ENCODE measurements at places on chromosomes 7 and 10.

DNA sequence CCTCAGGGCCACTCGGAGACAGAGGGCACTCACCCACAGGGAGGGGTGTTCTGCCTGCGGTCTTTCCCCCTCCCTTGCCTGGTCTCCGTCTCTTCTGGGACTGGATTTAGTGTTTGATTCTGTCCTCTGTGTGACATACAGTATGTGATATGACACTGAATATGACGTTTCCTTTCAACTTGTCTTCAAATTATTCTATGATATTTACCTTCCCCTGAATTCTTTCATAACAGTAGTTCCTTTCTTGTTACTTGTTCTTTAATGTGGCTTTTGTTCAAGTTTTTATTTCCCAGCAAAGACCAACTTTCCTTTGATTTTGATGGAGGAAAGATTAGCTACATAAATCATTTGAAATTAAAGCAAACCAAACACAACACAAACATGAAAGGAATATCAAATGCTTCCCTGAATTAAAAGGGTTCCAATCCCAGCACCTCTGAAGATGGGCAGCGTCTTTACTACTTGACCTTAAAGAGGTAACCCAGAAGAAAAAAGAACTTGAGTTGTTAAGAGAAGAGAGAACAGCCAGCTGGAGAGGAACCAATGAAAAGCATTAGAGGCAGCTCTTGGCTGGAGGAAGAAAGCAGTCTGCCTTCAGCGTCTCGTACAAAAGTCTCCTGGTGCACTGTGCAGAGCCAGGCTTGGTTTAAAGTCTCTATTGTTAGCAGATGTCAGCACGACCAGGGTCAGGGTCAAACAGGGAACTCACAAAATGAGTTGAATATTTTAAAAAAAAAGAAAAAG, 18.3 kb upstream of the RHEB start:
- no peak for DNase-seq

- DNase-seq: no peak
Observed at GRCh38 chr10:58791137-58791536, 278.5 kb downstream of the BICC1 start.

GRCh38 chr10:24415455-24416125, 206.7 kb downstream of the KIAA1217 start:
- DNase-seq: peak; percentile 72

DNA sequence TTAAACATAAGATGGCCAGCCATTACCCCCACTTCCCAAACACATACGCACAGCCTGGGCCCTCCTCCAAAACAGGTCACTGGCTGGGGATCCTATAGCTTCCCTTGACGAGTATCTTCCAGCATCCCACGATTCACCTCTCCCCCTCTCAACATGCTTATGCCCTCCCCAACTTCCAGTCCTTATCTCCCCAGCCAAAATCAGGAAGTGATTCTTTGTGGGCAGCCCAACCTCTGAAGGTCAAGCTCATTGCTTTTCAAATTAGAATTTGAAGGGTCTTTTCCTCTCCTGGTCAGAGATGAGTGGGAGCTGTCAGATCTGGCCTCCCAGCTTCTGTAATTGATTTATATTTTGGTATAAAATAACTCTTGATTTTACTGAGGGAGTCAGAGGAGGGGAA, 133.6 kb downstream of the ATXN7L1 start:
- no peak for DNase-seq

DNA sequence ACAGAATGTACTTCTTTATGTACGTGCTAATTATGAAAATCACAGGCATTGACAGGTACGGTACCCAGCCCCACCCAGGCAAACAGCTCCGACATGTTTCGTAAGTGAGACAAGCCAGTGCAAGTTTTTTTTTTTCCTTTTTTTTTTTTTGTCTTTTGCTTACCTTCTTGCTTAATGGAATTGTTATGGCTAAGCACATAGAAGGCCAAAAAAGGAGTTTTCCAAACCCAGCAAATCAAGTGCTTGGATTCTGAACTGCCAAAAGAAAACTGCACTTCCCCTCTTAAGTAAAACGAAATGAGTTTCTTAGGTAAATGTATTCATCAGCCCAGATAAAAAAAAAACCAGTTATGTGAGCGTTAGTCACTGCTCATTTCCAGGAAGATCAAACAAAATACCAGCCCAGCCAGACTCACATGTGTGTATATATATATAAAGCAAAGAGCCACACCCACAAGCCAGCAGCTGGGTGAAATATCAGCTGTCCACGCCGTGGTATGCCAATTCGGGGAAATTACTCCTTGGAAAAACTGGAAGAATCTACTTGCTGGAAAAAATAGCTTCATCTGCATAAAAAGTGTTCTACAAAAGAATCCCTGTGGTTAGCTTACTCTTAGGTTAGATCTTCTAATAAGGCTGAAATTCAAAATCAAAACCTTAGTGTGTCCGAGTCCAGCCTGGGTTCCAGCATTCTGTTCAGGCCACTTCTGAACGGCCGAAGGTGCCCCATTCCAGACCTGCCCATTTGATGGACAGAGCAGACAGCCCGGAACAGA, 8.0 kb downstream of the KLF6 start:
- DNase-seq: no peak

DNA sequence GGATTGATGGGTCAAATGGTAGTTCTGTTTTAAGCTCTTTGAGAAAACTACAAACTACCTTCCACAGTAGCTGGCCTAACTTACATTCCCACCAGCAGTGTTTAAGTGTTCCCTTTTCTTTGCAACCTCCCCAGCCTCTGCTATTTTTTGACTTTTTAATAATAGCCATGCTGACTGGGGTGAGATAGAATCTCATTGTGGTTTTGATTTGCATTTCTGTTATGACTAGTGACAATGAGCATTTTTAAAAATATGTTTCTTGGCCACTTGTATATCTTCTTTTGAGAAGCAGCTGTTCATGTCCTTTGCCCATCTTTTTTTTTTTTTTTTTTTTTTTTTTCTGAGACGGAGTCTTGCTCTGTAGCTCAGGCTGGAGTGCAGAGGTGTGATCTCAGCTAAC, 155.2 kb upstream of the BMPER start:
- no peak for DNase-seq

DNA sequence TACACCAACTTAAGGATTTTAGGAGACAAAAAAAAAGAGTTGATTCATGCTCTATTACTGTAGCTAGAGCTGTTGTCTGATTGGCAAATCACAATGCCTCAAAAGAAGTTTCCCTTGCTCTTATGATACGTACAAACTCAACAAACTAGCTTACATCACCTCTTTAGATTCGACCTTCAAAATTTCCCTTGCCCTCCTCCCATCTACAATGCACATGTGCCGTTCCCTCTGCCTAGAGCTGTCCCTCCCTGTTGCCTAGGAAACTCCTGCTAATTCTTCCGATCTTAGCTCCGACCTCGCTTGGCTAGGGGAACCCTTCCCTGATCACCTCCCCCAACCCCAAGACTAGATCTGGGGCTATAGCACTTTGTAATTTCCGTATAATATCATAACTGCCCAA, 55.4 kb downstream of the MAP3K8 start:
- no peak for DNase-seq

DNA sequence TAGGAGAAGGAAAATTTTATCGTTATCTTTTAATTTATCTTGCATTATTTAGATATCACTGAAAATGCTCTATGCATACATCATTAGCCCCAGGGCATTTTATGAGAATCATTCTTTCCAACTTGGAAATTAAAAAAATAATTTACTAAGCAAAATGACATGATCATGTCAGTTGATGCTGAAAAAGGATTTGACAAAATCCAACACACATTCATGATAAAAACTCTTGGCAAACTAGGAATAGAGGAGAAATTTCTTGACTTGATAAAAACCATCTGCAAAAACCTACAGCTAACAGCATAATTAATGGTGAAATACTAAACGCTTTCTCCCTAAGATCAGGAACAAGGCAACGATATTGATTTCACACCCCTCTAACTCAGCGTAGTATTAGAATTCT, 40.2 kb upstream of the RSU1 start:
- no peak for DNase-seq

DNA sequence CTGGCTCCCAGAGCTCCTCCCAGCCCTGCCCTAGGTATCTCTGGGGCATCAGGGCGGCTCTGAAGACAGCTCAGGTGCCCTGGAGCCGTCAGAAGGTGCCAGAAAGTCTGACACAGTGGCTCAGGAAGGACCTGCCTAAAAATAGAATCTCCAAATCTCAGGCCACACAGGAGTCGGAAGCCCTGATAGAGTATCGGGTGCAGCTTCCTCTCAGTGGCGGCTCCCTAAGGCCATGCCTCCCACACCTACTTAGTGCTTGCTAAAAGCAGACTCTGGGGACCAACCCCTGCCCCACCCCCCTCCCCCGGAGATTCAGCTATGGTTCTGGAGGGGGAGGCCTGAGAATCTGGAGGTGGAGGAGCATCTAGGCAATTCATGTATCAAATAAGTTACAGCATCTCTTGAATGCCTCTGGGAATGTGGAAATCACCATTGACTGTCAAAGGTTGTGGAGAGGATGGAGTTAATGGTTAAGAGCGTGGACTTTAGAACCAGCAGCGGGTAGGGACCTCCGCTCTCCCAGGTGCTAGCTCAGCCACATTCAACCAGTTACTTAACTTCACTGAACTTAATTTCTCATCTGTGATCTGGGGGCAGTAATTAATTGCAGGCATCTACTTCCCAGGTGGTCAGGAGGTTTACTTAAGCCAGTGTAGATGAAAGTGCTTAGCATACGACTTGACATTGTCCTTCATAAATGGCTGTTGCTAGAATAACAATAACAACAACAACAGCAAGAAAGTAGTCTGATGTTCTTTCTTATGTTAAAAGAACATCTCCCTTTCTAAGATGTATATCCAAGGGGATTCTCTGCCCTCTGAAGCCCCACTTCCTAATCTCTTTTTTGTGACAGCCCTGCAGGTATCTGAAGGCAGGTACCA, 38.6 kb upstream of the MXI1 start:
- DNase-seq: no peak

GRCh38 chr10:73655257-73655989, 406 bp downstream of the SYNPO2L start:
- no peak for DNase-seq

GRCh38 chr10:15605740-15606369, 113.9 kb downstream of the ITGA8 start:
- no peak for DNase-seq

DNA sequence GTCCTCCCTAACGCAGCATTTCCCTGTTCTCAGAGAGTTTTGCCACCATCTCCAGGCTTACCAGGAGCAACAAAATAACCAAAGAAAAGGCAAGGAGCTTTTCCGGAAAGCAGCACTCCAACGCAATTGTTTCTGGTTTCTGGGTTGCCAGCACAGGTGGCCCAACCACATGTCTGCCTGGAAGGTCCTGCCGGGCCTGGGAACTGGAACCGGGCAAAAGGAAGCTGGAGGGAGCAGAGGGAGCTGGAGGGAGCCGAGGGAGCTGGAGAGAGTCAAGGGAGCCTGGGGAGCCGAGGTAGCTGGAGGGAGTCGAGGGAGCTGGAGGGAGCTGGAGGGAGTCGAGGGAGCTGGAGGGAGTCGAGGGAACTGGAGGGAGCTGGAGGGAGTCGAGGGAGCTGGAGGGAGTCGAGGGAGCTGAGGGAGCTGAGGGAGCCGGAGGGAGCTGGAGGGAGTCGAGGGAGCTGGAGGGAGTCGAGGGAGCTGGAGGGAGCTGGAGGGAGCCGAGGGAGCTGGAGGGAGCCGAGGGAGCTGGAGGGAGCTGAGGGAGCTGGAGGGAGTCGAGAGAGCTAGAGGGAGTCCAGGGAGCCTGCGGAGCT, 54.6 kb downstream of the STK32C start:
- no peak for DNase-seq

- no peak for DNase-seq
Observed at GRCh38 chr7:114862406-114862805, 59.5 kb upstream of the MDFIC start.

GRCh38 chr7:86328801-86329433, 314.8 kb upstream of the GRM3 start:
- no peak for DNase-seq

- DNase-seq: no peak
Observed at GRCh38 chr7:75813084-75813483, 522 bp downstream of the CCL24 start.

DNA sequence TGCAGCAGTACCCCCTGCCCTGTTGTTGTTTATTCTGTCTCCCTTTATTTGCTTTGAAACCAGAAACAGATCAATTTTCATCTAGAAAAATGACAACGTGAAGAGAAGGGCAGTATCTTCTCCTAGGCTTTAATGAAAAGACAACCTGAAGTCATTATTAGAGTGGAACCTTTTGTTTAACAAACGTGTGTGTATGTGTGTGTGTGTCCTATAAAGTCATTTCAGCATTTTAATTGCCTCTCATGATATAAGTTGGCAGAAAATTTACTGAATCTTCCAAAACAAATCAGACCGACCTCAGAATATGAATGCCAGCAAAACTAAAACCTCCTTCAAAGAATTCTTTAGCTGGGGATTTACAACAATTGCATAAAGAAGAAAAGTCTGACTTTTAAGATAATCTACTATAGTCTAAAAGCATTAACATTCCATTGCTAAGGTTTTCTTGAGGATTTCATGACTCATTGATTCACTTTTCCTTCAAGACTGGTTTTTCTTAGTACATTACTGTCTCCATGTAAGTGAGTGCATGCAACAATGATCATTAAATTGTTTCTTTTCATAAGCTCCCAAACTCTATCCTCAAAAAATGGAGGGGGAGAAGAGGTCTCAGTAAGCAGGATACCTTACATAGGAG, 3.2 kb downstream of the GLI3 start:
- no peak for DNase-seq

DNA sequence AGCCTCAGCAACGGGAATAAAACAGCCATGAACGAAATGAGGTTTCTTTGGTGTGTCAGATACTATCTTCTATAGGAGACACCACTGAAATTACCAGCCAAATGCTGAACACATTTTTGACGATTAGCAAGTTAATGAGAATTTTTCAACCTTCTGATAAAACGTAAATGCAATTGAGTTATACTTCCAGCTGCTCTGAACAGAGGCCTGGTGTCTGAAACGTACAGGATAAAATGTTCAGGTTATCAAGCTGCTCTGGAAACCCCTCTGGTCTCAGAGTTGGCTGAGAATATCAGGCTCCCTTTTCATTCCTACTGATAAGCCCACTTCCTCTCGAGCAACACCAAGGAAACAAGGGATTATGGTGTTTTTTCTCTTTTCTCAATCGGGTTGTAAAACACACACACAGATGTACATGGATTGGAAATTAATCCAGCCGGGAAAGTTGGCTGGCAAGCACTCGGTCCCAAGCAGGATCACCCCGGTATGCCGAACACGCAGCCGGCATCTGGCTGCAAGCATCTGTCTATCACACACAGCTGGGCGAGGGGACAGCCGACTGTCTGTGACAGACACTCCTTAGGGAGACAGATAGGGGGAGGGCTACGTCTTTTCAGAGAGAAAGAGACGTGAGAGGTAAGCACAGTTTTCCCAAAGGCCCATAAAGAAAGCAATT, 171.8 kb downstream of the PRKAG2 start:
- DNase-seq: no peak

GRCh38 chr10:116747325-116747724, 5.0 kb upstream of the HSPA12A start:
- no peak for DNase-seq

- DNase-seq: no peak
Observed at GRCh38 chr10:114367351-114368056, 36.8 kb downstream of the AFAP1L2 start.

Data from tibial artery (tissue), 4 donors.